ENCODE measurements at places on chromosomes 3 and 15.

DNA sequence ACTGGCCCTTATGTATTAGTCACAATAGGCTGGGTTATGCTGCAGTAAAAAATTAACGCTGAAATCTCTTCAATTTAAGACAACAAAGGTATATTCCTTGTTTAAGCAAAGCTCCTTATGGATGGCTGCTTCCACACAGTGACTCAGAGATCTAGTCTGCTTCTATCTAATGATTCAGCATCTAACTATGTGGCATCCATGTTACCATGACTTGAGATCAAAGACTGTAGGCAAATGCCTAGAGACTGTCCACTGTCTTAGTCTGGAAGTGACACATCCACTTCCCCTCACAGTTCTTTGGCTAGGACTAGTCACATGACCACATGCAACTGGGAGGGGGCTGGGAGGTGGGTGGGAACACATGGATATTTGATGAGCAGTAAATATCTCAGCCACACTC, 61.3 kb upstream of the PSMD6 start:
- DNase-seq: no peak

DNA sequence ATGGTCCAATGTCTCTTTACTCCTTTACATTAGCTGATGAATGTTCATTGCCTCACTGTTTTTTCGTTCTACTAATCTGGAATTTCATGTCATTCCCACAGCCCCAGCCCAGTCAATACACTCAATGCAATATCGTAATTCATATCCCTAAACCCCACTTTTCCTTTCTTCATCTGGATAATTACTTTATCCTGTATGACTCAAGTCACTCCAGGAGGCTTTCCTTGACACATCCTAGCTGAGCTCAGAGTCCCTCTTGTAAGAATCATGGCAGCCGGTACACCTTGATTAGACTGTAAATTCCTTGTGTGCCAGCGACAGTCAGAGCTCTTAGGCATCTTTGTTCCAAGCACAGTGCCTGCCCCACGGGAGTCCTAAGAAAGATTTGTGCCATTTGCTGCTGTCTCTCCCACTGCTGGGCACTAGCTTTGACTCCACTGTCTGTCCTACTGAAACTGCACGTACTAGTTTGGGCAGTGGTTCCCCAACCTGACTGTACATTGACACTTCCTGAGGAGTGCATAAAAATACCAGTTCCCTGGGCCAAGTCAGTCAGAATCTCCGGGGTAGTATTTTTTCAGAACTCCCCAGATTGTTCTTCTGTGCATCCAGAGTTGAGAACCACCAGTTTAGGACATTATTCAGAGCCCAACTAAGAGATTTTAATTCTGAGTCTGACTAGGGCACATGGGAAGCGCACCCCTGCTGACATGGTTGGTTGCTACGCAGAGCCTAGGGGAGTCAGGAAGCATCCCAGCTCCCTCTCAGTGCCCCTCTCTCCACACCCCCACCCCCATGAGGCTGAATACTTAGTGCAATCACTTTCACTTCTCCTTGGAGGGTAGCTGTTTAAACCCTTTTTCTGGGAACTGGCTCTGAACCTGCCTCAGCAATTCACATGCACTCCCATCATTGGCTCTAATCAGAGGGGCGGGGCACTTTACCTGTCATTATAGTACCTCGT, 19.5 kb upstream of the C3orf70 start:
- no peak for DNase-seq

GRCh38 chr3:60674870-60675269, 576.4 kb downstream of the FHIT start:
- DNase-seq: no peak

DNA sequence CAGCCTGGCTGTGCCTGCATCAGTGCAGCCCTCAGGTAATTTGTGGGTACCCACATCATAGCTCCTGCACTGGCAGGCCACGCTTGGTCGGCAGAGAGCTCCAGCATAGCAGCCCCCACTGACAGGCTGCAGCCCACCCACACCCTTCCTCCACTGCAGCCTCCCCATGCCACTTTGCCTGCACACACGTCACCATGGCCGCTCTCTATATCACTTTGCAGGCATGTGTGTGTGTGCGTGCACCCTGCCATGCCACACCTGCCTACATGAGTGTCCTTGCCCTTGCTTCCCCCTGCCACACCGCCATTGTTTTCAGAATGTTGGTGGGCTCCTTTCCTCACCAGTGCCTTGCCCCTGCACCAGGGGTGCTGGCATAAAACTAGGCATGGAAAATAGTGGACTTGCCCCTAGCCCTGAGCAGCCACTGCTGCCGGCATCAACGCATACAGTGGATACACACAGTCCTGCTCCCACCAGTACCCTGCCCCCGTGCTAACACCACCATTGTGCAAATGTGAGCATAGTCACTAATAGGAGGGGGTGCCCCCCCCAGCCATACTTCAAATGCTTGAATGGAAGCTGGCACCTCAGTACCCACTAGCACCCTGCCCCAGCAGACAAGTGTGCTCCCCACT, 278.7 kb upstream of the MANF start:
- no peak for DNase-seq

GRCh38 chr3:151315136-151315535, 1.5 kb downstream of the GPR87 start:
- DNase-seq: no peak

DNA sequence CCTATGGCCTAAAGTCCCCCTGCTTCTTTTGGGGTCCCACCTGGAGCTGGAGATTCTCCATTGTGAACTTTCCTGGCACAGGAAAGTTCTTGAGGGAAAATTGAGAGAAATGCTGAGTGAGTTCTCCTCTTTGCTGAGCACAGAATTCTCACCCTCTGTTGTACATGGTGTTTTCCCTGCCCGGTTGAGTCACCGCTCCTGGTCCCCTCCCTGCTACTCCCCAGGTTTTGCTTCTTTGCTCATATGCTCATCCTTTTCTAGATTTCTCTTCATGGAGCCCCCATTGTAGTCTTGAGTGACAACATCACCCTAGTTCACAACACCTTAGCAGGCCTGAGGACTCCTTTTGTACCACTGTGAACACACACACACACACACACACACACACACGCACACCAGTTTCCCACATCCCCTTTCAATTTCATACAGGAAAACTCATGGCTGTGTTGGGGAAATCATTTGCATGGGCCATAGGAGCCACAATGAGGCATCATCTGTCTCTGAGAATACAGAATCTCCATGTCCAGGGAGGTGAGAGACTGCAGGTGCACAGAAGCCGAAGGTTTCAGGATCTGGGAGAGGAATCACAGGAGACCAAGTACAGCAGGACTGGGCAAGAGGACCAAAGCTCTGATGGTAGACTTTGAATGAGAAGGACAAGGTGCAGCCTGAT, 585.3 kb downstream of the GOLGA6L6 start:
- DNase-seq: no peak

DNA sequence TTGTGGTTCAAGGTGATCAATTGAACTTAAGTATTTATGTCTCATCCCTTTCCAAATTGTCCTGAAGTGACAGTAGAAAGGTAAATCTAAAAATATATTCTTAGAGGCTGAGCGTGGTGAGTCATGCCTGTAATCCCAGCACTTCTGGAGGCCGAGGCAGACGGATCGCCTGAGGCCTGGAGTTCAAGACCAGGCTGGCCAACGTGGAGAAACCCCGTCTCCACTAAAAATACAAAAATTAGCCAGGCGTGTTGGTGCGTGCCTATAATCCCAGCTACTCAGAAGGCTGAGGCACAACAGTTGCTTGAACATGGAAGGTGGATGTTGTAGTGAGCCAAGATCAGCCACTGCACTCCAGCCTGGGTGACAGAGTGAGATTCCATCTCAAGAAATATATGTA, 226.6 kb downstream of the DPH6 start:
- no peak for DNase-seq

GRCh38 chr3:197399486-197399885, 101.1 kb upstream of the DLG1 start:
- DNase-seq: no peak

DNA sequence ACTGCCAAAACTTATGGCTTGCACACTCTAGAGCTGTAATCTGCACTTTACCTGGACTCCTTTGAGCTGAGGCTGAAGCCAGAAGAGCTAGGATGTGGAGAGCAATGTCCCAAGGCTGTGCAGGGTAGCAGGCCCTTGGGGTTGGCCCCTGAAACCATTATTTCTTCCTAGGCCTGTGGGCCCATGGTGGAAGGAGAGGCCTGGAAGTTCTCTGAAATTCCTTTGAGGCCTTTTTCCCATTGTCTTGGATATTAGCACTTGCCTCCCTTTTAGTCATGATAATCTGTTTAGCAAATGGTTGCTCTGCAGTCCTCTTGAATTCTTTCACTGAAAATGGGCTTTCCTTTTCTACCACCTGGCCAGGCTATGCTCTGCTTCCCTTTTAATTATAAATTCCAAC, 102.0 kb upstream of the SGO1 start:
- no peak for DNase-seq

GRCh38 chr3:146169891-146170290, 8.9 kb upstream of the PLOD2 start:
- DNase-seq: no peak

- no peak for DNase-seq
Observed at GRCh38 chr3:161822291-161822690, 325.7 kb downstream of the OTOL1 start.

DNA sequence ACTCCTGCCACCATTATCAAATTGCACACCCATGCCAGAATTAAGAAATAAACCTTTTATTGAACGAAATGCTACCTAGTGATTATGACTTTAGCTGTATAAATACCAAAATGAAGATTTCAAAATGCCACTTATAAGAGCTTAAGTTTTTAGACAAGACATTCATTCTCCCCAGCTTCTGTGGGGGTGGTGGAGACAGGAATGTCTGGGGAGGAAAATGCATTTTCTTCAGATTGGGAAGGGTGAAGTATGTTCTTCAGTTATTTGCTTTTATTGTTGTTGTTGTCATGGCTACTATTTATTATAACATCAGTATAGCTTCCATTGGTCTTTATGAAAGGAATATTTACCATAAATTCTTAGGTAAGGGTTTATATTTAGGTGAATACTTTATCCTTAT, 132.7 kb upstream of the GMNC start:
- DNase-seq: no peak

GRCh38 chr3:57596495-57597126, 533 bp downstream of the ARF4 start:
- no peak for DNase-seq

DNA sequence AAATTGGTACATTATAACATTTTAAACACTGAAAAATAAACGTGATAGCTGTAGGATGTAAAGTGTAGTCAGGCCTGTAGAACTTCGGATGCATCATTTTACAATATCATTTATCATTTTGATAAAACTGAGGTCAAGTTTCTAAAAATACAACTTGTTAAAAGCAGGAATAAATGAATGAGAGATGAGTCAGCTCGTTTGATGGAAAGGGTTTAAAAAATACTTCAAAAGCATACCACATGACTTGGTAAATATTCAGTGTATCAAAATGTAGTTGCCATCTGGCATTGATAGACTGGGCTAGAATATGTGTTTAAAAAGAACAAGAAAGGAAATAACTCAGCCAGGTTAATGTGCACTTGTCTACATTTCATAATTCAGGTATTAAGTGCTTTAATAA, 357.0 kb downstream of the TIGIT start:
- DNase-seq: no peak

- DNase-seq: no peak
Observed at GRCh38 chr3:189204167-189204866, 32.5 kb downstream of the TPRG1 start.

DNA sequence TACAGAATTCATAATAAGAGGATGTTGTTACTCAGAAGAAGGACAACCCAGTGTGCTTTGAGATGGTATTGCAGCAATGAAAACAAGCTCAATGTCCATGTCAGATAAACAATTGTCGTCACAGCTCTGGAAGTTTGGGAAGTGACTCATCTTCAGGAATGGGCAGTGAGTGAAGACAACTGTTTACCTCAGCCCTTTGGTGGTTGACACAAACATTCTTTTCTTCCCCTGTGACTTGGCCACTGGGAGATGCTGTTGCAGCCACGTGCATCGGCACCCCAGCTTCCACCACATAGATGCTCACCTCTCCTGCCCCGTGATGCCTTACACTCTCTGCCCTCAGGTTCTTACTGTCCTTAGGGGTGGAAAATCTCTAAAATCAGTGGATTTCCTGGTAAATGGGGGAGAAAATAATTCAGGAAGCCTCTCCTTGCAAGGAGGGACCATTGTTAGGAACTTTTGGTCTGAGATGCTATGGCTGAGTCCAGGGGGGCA, 114.1 kb upstream of the GALNT15 start:
- no peak for DNase-seq

- no peak for DNase-seq
Observed at GRCh38 chr3:186280737-186281136, 81.3 kb downstream of the DGKG start.

DNA sequence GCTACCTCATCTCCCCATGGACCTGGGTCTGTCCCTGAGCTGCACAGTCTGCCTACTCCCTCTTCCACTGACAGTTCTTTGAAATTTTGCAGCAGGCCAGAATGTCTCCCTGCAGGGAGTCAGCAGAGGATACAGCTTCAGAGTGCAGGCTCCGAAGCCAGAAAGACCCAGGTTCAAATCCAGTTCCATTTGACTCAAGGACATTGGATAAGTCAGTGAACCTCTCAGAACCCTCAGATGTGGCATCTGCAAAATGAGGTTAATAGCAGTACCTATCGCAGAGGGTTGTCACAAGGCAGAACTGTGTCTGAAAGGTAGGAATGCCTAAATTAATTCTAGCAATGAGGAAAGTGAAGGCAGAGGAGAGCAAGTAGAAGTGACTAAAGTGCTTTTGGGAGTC, 244.4 kb upstream of the TRIM42 start:
- no peak for DNase-seq

Data from D721Med (cell line).